ENCODE measurements at places on chromosomes 7 and 10.

- DNase-seq = no peak
Observed at GRCh38 chr7:149879766-149880637, 6.2 kb downstream of the ATP6V0E2 start.

DNA sequence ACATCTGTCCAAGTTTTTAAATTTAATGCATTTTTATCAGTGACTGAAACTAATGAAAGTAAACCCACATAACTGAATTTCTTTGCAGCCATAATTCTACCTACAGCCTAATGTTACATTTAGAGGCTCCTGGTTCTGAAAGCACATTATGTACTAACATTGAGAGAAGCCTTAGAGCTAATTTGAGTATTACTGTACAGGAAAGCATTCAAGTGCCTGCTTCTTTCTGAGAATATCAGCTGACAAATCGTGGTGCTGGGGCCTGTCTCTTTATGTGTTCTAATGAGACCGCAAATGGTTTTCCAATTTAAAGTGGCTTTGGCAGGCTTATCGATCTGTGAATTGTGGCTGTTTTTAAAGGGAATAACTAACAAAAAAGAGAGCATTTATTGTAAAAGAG, 32.3 kb upstream of the DGKB start:
- no peak for DNase-seq

DNA sequence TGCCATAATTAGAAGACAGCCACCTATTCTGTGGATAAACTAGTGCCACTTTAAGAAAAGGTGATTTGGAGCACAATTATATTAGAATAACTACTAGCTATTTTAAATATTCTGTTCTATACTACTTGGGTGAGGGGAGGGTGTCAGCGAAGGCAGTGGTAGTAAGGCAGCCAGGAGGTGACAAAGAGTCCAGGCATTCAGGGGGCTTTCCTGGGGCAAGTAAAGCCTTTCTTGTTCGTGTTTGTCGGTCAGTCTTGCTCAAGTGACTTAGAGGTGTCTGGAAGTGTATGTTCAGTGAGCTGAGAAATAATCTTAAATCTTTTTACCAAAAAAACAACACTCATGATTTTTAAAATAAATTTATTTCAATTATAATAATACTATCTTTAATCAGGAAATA, 34.4 kb downstream of the ADD3 start:
- no peak for DNase-seq

DNA sequence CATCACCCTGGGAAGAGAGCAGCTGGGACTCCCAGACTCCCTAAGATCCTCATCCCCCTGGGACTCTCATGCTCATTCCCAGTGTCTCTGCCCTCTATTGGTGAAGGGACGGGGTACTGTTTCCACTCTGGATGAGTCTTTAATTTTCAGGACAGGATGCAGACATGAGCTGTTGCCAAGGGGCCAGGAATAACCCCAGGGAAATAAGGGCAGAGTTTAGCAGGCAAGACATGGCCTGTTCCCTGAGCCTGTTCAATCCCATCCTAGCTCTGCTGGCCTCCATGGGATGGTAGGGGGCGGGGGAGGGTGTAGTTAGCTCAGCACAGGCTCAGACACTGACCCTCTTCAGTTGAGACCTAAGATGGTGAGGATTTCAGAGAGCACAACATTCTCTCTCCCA, 14.0 kb downstream of the C10orf105 start:
- DNase-seq = no peak

GRCh38 chr10:92989250-92989649, 71.3 kb upstream of the CYP26C1 start:
- no peak for DNase-seq

DNA sequence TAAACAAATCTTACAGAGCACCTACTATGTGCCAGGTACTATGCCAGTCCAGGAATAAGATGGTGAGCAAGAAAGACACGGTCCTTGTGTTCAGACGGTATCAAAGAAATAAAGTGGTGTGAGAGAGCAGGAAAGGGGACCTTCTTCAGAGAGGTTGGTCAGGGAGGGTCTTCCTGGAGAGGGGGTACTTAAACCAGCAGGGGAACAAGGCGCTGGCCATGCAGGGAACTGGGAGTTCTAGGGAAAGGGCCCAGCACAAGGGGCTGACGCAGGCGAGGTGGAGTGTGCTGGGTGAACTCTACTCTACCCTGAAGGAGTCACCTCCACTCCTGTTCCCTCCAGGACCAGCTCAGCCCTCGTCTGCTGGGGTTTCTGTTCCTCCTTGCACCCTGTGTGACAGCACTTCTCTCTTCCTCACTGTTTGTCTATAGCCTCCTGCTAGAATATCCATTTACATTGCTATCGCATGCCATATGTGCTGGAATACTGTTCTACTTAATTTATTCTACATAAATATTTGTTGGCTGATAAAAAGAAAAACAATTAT, 73.5 kb downstream of the AOAH start:
- DNase-seq = no peak

GRCh38 chr7:134587750-134588149, 38.8 kb downstream of the AKR1B15 start:
- no peak for DNase-seq

- no peak for DNase-seq
Observed at GRCh38 chr10:122172361-122173008, 98.6 kb upstream of the BTBD16 start.

- no peak for DNase-seq
Observed at GRCh38 chr7:105602325-105603305, 21.3 kb upstream of the EFCAB10 start.

GRCh38 chr10:31745612-31746376, 182.8 kb downstream of the ARHGAP12 start:
- DNase-seq = no peak

GRCh38 chr10:35353805-35354204, 17.5 kb downstream of the CCNY start:
- DNase-seq = no peak

DNA sequence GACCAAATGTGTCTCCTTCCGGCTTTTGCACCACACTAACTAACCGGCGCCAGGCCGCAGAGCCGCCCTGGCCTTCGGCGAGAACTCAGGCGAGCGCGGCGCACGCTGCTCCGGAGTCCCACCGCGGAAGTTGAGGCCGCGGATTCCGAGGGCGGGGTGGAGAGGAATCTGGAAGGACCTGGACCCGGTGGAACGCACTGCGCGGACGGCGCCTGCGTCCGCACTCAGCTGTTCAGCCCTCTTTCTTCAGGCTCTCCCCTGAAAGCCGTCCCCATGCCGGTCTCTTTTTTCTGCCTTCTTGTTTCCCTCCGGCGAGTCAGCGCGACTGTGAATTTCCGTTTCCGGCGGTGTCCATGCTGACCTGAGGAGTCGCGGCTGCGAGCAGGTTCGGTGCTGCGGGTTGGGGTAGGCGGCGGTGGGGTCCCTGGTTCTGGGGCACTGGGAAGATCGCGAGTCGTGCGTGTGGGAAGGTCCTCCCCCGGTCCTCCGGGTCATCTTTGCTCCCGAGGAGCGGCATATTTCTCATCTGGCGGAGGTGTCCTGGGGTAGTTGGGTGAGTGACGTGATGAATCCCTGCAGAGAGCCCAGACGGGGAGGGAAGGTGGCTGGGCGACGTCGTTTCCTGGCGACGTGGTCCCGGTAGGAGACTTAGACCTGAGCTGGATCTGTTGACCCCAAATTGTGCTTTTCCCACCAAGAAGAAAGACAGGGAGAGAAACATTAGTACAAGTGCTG, at the start of gene BMS1:
BMS1 (plus strand) TSS at position 350 of the 735 bp plus-strand sequence. CDS start 1,600 bp downstream, outside the sequence.
- peak; percentile 88 for DNase-seq

GRCh38 chr10:7857262-7857661, 39.0 kb downstream of the TAF3 start:
- no peak for DNase-seq

DNA sequence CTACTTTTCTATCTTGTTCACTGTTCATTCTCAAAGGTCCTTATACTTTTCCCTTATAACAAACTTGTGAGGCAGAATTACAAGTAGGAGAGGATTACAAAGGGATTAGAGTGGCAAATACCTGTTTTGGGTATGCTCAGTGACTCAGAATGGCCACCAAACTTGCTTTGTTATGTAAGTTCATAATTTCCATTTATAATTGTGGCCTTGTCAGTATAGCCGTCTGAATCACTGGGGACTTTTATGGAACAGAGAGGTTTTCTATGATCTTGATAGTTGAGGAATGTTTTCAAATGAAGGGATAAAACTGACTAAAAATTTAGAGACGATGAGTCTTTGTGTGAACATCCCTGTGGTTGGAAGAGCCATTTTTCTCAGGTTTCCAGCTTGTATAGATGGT, 116.2 kb downstream of the SND1 start:
- no peak for DNase-seq

GRCh38 chr7:33129806-33130153, 416 bp downstream of the BBS9 start:
- no peak for DNase-seq

GRCh38 chr7:142383841-142384492, 126.1 kb upstream of the PRSS58 start:
- DNase-seq = no peak

DNA sequence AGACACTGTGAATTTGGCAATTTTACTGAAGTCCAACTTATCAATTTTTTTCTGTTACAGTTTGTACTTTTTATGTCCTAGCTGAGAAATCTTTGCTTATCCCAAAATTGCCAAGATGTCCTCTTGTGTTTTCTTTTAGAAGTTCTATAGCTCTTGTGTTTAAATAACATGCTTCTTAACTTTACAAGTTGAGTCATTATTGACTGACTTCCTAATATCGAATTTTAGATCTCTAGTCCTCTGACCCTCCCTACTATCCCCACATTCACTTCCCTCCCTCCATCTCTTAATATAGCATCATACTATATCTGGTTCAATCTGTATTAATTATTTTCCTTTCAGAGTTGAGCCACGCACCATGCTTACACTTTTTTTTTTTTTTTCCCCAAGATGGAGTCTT, 61.9 kb downstream of the MRPL32 start:
- DNase-seq = no peak

DNA sequence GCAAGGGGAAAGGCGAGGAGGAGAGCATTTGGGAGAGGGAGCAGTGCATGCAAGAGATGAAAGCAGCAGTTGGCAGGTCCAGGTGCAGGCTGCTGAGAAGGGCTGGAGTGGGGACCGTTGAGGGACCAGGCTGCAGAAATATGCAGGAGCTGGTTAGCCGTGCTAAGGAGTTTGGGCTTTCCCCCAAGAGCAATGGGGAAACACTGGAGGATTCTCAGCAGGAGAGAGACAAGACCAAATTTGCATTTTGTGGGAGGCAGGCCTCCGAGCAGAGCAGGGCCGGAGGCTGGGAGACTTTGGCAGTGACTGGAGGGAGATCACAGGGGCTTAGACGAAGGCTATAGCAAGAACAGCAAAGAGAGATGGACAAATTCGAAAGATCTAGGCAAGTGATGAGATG, 11.8 kb downstream of the BTBD16 start:
- DNase-seq = no peak

- DNase-seq = no peak
Observed at GRCh38 chr7:151298765-151299164, 42.8 kb upstream of the NUB1 start.

GRCh38 chr10:33126742-33127141, 168.7 kb upstream of the ITGB1 start:
- no peak for DNase-seq

- DNase-seq = no peak
Observed at GRCh38 chr7:144709066-144709465, 126.8 kb downstream of the TPK1 start.

DNA sequence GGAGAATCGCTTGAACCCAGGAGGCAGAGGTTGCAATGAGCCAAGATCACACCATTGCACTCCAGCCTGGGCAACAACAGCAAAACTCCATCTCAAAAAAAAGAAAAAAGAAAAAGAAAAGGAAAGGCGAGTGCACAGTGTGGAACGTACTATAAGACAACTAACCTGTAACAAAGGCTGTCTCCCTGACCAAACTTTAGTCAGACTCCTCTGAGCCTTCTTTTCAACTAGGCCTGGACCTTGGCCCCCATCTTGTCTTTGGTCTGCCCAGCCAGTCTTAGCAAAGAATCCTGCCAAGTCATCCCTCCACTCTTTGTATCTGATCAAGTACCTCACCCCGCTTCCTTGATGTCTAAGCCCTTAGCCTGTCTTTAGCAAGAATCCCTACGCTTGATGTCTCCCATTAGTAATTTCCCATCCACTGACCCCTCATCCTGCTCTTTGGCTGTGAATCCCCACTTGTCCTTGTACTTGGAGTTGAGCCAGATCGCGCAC, 68.9 kb upstream of the KDM7A start:
- DNase-seq = no peak

DNA sequence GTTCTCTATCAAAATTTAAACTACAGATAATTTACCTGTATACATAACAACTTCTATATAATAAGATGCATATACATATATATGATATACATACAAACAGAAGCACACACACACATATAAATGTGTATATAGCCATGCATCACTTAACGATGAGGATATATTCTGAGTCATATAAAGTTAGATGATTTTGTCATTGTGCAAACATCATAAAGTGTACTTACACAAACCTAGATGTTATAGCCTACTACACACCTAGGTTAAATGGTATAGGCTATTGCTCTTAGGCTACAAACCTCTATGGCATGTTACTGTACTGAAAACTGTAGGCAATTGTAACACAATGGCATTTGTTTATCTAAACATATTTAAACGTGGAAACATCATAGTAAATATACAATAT, 937.6 kb upstream of the KCND2 start:
- DNase-seq = no peak

GRCh38 chr7:44374007-44374763, 48.8 kb upstream of the CAMK2B start:
- DNase-seq = no peak

DNA sequence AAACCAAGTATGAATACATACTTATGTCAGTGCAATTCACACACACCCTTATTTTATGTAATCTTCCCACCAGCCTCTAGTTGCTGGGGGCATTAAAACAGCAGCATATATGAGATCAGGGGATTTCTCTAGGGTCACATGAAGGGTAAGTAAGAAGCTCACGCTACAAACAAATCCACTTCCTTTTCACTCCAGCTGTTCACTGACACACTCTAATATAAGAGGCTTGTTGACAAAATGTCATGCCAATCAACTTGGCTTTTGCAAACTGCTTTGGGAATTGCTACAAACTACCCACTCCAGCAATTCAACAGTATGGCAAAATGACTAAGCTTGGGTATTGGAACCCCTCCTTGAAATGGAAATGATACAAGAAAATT, 10.3 kb downstream of the FAM3C start:
- DNase-seq = no peak

DNA sequence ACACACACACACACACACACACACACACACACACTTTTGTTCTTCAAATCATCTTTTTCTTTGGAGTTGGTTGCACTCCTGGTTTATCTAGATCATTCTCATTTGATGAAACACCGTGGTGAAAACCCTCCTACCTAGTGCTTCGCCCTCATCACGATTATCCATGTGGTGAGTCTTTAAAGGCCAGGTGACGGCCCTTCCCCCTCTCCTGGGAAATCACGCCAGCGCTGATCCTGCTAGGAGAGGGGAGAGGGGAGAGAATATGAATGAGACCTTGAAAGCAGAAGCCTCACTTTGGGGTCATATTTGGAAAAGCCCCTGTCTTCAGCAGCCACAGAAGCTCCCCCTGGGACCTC, 103.9 kb upstream of the LRRC4 start:
- DNase-seq = peak; percentile 38

GRCh38 chr7:48780862-48781261, 143.5 kb upstream of the CDC14C start:
- DNase-seq = no peak

Data from WTC11 (cell line).